ENCODE measurements at places on chromosomes 7 and 10.

GRCh38 chr7:47292832-47293309, 289.0 kb downstream of the TNS3 start:
- DNase-seq: no peak

DNA sequence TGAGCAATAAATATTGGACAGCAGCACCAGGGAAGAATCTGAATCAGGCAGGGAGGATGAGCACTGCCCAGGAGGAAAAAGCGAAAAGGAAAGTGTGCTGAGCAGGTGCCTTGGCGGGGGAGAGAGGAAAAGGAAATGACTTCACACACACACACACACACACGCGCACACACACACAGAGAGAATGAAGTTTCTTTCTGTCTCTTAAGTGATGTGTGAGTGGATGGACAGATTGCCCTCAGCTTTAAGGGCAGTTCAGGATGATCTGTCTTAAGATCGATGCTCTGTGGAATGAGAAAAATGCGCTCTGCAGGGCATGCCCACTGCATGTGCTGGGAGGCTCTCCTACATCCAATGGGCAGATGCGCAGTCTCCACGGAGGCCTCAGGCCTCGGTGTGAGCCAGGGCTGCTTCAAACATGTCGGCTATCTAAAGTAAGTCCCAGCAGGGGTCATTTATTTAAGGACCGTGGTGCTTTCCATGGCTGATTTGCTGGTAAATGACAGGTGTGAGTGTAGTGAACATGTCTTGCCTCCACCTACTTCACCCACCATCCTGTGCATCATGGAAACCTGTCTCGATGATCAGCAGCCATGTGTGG, 2.5 kb upstream of the ACBD5 start:
- DNase-seq: peak; percentile 61

- peak; percentile 91 for DNase-seq
Measured at GRCh38 chr10:120415709-120416330, 41.2 kb upstream of the PLPP4 start.

DNA sequence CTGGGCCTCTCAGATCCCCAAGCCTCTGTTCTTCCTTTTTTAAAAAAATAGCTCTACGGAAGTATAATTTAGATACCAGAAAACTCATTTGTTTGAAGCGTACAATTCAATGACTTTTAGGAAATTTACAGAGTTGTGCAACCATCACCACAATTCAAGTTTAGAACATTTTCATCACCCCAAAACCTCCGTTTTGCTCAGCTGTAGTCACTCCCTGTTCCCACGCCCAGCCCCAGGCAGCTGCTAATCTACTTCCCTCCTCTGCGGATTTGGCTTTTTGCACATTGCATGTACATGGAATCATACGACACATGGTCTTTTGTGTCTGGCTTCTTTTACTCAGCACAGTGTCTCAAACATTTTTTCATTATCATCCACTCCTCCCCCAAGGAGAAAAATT, 229.2 kb downstream of the TCF7L2 start:
- peak; percentile 38 for DNase-seq

GRCh38 chr7:39240864-39241263, 263.2 kb downstream of the POU6F2 start:
- peak; percentile 5 for DNase-seq

- no peak for DNase-seq
Measured at GRCh38 chr10:498760-499435, 190.6 kb downstream of the DIP2C start.

DNA sequence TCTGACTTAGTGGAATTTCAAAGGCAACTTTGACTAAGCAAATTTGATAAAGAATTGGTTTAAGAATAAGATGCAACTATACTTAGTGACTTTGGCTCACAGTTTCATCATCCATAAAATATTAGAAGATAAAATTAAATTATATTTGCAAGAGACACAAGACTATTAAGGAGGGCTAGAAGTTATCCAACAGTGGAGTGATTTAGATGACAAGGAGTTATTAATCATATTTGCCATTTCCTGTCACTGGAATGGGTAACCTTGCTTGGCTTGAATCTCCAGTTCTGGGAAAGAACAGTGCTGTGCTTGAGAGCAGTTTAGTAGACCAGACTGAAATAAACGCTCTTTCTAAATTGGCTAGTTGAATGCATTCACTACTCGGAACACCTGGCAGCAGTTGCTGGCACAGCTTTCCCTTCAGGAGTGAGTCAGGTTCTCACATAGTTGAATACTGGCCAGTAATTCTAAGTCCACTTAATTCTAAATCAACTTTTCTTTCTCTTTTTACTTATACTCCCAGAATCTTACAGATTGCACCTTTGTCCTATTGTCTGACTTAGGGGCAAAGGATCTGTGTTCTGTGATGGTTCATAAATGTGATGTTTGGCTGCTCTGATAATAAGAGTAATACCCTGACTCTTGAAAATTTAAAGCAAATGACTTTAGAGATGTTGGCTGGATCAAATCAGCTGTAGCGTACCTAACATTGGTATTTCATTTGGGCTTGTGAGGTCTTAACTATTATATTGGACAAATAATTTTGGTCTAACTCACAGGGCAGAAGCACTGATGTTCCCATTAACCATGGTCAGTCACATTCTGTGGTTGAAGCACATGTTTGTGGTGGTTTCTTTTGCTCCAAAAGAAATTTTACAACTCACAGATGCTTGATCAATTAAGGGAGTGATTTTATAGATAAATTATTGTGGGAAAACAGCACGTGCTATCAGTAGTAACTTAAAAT, 16.6 kb downstream of the STMP1 start:
- DNase-seq: peak; percentile 72

DNA sequence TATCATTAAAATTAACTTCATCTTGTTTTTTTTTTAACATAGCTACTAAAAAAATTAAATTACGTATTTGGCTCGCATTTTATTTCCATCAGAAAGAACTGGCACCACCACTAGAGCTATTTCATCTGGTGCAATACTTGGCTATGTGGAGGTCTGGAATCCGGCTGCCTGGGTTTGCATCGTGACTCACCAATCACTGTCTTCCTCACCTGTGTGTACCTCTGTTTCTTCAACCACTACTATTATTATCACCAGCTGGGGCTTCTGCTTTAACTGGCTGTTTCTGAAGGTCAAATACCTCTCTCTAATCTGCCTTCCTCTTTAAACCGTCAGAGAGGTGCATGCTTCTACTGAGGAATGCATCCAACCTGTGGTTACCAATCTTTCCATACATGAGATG, 6.5 kb downstream of the WDR91 start:
- no peak for DNase-seq

DNA sequence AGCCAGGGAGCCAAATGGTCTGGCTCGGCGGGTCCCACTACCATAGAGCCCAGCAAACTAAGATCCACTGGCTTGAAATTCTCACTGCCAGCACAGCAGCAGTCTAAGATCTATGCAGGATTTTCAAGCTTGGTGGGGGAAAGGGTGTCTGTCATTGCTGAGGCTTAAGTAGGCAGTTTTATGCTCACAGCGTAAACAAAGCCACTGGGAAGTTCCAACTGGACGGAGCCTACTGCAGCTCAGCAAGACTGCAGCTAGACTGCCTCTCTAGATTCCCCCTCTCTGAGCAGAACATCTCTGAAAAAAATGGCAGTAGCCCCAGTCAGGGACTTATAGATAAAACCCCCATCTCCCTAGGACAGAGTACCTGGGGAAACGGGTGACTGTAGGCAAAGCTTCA, 277.6 kb upstream of the PHF14 start:
- DNase-seq: no peak

DNA sequence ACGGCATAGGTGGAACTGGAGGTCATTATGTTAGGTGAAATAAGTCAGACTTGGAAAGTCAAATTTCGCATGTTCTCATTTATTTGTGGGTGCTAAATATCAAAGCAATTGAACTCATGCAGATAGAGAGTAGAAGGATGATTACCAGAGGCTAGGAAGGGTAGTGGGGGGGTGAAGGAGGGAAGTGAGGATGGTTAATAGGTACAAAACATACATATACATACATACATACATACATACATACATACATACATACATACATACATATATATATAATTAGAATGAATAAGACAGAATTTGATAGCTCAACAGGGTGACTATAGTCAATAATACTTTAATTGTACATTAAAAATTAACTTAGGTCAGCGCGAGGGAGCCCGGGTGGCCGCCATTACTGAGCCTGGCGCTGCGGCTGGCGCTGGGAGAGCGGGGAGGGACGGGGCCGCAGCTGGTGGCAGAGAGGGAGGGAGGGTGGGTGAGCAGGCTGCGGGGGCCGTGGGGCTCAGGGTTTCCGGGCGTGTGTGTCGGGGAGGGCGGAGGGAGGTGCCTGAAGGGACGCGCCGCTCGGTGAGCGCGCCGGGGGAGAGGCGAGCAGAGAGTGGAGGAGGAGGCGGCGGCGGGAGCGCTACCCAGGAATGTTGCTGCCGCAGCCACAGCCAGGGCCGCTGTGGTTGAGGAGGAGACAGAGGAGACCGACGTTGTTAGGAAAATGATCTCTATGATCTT, 85.8 kb upstream of the EGFR start:
- peak; percentile 77 for DNase-seq

DNA sequence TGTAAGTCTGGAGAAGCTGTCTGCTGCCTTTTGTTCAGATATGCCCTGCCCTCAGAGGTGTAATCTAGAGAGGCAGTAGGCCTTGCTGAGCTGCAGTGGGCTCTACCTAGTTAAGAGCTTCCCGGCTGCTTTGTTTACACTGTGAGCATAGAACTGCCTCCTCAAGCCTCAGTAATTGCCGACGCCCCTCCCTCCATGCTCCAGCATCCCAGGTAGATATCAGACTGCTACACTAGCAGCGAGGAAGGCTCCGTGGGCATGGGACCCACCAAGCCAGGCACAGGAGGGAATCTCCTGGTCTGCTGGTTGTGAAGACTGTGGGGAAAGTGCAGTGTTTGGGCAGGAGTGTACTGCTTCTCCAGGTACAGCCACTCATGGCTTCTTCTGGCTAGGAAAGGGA, 26.4 kb upstream of the CXCL12 start:
- DNase-seq: no peak

DNA sequence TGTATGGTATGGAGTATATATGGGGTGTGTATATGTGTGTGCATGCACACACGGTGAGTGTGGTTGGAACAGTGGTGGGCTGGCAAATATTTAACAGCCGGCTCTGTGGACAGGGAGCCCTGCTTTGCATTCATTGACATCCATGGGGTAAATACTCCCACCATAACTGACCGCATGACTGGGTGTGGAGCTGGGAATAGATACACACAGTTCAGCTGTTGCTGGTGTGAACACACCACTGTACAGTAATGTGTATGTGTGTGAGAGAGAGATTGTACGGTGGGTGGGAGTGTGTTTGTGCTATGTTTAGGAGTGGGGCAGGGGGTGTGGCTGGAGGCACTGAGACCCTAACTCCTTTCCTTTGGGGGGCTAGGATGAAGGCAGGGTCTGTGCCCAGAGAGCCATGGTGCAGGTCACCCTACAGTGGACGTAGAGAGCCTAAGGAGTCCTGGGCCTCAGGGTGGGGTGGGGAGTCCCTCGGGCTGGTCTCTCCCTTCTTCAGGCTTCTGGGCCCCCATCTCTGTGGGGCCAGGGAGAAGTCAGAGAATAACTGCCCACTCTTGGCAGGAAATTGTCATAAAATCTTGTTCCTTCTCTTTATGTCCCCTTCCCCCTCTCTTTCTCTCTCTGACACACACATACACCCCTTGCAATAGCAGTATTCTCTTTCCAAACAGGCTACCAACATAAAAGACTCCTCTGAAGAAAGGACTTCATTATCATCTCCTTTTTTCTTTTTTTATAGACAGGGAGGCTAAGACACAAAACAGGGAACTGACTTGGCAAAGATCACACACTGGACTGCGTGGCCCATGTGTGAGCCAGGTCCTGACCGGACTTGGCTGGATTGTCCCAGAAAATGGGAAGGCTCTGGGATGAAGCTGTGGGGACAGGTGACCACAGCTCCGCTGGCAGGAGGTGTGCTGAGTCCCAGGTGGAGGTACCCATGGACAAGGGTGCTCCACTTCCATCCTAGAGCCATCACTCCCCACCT, 3.2 kb downstream of the SFRP5 start:
- no peak for DNase-seq

- DNase-seq: peak; percentile 57
Measured at GRCh38 chr7:38561166-38561565, 70.0 kb downstream of the AMPH start.

- DNase-seq: peak; percentile 91
Measured at GRCh38 chr7:117582219-117582704, 102.4 kb downstream of the CFTR start.

GRCh38 chr7:93910076-93910994, 4.0 kb downstream of the GNGT1 start:
- DNase-seq: peak; percentile 76

DNA sequence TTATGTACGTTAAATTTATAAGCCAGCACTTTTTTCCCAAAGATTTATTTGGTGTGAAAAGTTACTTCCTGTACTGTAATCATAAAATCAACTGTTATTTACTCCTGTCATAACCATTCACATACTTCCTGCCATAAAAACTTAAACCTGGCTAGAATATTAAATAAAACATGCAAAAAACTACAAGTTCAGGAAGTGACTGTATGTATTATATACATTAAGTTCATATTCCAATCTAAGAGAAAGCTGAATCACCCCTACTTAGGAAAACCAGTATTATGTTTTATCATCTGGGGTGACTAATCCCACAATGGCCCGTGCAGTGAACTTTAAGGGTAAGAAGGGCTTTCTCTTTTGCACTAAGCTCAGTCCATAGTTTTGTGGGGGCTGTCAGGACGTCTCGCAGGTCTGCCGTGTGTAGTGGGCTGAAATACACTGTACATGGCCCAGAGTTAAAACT, 183.7 kb upstream of the KLF14 start:
- peak; percentile 74 for DNase-seq

DNA sequence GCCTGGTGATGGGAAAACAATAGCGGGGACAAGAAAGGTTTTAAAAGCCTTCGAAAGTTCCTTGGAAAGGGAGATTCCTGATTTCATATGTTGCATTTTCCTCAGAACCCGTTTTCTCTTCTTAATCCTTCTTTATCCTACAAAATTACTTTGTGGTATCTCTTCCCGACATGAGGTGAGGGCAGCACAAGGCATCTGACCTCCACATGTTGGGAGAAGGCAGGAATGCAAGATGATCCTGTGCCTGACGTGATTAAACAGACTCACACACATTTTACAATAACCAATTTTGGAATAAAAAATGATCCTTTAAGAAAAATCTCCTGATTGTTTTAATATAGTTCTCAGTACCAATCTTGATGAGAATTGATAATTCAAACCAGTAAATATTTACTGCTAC, 153.3 kb upstream of the MKLN1 start:
- DNase-seq: peak; percentile 54

DNA sequence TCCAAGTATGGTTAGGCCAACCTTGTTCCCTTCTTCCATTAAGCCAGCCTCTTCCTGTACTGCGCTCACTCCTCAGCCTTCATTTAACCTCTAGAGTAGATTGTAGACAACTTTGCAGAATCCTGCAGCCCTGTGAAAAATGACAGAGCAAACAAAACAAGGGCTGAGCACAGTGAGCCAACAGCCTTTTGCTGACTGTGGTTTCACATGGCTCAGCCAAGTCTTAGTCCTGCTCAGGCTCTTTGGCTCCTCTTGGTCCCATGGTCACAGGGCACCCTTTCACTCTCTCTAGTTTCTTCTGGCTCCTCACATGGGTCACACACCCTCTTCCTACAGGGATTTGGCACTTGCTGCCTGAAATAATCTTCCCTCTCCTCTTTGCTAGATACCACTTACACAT, 900.3 kb downstream of the CCSER2 start:
- DNase-seq: no peak

GRCh38 chr10:78820007-78820362, 248.8 kb upstream of the ZMIZ1 start:
- DNase-seq: no peak

Data from fibroblast of skin of abdomen (primary cell).